ENCODE measurements at places on chromosomes 1 and 21. TPM values are rescaled to one million over a fixed set of nuclear protein-coding genes. Genes with fewer than 3 reads are reported as not detected.

The CAMSAP2 gene
- total RNA-seq: 3.0 TPM

The CD53 gene
- total RNA-seq: 244 TPM

The LCE1B gene
- not detected for total RNA-seq

The TDRD5 gene
- total RNA-seq: not detected

The CTSS gene
- 44.8 TPM for total RNA-seq

The ZNF695 gene
- 1.2 TPM for total RNA-seq

The HPCAL4 gene
- 1.1 TPM for total RNA-seq

The RNU1-4 gene
- total RNA-seq: 2,291 TPM

The FALEC gene
- total RNA-seq: 0.34 TPM

The PERM1 gene
- total RNA-seq: not detected

The DAP3 gene
- 159 TPM for total RNA-seq

The HIPK1 gene
- 42.2 TPM for total RNA-seq

The CLCNKB gene
- total RNA-seq: not detected

Measured in activated CD4-positive, alpha-beta T cell treated with anti-CD3 and anti-CD28 coated beads for 36 hours (primary cell).